DMS79 (cell line): ENCODE measurements at places on chromosomes 4 and X.

DNA sequence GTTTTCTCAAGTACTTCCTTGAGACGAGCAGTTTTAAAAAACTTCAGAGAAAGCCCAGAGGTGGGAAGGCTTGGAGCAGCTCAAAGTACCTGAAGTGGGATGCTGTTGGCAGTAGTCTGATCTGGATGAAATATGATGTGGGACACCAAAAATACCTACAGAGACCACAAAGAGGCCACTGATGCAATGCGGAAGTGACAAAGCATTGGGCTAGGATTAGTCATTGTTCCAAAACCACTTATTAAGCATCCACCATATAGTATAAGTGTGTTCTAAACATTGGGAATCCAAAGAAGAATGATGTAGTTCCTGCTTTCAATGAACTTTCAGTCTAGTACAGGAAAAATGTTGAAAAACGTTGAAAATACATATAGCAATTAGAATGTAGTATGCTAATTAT is 386.1 kb upstream of the CNKSR2 start:
- no peak for DNase-seq

DNA sequence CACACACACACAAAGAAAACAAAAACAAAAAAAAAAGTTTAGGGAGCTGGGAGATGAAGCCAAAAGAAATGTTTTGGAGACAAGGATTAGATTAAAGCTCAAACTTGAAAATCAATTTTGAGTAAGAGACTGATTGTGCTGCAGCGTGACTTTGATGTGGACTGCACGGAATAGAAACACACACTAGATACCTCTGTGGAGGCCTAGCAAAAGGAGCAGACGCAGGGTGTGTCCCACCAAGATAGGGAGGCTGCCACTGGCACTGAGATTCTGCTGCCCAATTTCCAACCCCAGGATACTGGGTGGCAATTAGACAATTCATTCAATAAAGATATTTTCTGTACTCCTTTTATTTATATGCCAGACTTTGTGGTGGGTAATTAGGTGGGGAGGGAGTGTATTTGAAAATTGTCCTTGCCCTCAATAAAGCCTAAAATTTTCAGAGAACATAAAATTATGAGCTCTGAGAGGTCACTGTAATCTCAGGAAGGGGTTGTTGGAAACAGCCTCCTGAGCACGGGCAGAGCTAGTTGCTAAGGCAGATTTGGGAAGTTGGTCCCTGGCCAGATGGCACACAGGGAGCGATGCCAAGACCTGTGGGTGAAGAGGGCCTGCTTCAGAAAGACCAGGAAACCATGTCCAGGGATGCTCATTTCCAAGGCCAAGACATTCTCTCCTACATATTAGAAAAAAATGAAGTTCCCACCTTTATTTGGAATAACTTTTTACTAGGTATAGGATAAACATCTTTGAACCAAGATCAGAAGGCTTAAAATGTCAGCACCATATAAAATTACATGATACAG is 1.9 kb upstream of the PPP3CA start:
- no peak for DNase-seq

DNA sequence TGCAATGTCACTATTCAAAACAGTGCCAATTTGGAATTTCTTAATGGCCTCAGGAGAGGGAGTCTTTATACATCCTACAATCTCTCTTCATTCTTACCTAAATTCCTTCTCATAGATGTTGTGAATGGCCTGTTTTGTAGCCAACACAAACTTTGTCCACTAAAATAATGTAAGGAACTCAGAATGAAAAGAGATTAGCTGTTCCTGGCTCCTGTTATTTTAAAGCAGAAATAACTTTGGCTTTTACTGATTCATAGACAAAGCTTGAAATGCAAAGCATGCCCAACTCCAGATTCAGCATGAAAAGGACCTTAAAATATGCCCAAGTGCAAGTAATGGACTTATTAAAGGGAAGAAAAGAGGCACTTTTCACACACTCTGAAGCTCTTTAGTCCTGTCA is 146.0 kb upstream of the GPC4 start:
- DNase-seq = no peak

- no peak for DNase-seq
Observed at GRCh38 chrX:20522420-20522819, 255.7 kb upstream of the RPS6KA3 start.

DNA sequence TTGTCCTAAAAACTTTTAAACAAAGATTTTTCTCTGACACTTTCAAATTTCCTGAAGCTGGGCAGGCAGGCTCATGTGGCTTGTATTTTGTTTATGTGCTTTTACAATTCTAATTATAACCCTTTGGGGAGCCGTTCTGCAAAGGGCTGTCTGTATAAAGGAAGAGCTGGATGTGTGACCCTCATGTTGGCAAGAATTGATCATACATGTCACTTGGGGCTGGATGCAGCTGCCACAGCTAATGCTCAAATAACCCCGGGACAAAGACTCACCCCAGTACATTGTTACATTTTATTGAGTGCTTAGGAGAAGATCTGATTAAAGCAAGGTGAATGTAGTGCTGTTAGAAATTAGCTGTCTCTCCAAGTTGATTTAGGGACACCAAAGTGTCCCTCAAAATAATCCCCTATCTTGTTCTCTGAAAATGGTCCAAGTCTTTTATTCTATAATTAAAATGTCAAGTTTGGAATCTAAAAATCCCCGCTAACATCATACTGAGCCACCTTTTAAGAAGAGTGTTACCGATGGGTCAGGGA is 13.0 kb upstream of the DAPP1 start:
- no peak for DNase-seq

DNA sequence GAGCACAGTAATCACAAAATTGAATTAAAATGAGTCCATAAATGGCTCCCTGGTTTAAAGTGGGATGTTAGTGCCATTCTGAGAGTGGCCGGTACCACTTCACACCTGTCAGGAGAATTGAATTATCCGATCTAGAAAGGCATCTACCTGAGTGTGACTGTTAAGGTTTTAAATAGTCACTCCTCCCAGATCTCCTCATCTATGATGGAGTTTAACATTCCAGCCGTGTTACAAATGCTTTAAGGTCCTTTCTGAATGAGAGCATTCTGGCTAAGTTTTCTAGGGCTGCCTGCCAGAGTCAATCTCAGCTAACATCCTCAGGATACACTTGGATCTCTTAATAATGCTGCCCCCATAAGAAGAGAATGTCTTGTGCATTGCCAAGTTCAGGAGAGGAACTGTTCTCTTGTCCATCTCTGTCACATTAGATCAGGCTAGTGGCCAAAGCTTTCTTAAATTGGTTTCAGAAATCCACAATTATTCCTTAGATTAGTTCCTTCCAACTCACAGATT is 231.1 kb downstream of the SLC39A8 start:
- DNase-seq = no peak

DNA sequence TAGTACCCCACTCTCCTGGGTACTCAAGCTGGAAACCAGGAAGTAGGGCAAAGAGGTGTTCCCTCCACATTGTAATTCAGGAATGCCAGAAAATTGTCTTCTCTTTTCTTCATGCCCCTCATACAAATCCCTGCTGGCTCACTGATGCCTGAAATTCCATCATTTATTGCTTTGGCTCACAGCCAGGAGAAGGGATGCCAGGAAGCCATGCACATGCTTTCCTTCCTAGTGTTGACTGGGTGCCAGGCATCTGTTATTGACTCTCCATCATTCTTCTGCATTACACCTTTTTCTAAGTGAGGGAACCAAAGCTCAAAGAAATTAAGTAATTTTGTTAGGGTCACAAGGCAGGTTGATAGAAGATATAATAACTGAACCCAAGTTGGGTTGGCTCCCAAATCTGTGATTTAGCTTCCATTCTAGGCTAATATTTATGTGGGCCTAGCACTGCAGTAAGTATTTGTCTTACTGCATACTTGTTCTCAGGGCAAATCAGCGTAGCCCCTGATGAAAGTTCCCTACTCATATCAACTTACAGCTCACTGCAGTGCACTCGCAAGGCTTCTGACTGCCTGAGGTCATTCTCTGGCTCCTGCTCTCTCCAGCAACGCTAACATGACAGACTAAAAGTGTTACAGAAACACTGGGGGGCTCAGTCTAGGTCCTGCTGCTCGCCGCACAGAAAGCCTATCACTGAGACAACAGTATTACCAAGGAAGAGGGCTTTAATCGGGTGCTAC is 89.0 kb downstream of the TRAPPC11 start:
- no peak for DNase-seq

GRCh38 chr4:5689065-5689464 is 19.3 kb downstream of the EVC2 start:
- DNase-seq = no peak

DNA sequence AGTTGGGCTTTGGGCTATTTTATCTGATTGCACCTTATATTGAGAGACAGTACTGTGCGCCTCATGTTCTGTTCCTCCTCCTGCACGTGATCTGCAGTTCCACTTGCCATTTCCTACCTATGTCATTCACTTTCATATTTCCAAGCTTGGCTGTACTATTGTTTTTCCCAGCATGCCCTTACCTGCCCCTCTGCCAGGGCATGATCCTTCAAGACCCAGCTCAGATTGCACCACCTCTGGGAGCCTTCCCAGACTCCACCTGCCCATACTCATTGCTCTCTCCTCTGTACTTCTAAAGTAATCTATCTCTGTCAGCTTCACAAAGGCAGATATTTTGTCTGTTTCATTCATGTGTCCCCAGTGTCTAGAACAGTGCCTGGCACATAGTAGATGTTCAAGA is 11.6 kb downstream of the SLC25A5 start:
- no peak for DNase-seq

DNA sequence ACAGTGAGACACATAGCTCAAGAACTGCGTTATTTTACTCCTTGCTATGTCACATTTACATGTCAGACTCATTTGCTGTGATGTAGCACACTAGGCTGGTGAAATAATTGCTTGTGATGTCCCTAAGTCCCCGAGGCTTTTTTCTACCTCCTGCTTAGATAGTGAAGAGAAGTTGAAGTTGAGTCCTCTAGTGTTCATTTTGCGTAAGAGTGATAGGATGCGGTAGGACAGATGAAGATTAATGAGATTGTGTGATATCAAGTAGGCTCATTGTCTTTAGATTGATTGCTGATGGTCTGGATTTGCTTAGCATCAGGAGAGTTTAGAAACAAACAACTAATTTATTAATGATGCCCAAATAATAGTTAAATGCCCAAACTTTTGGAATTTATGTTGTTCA is 173.6 kb upstream of the NUDT6 start:
- no peak for DNase-seq

GRCh38 chr4:170522427-170522970 is 432.7 kb upstream of the AADAT start:
- DNase-seq = no peak

DNA sequence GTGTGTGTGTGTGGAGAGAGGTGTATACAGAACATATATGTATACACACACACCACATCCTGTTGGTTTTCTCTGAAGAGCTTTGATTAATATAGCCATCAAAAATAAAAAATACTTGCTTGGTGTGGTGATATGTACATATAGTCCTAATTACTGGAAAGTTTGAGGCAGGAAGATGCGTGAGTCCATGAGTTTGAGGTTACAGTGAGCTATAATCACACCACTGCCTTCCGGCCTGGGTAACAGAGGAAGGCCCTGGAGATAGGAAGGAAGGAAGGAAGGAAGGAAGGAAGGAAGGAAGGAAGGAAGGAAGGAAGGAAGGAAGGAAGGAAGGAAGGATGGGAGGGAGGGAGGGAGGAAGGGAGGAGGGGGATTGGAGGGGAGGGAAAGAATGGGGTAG is 360.4 kb upstream of the CPEB2 start:
- DNase-seq = no peak

DNA sequence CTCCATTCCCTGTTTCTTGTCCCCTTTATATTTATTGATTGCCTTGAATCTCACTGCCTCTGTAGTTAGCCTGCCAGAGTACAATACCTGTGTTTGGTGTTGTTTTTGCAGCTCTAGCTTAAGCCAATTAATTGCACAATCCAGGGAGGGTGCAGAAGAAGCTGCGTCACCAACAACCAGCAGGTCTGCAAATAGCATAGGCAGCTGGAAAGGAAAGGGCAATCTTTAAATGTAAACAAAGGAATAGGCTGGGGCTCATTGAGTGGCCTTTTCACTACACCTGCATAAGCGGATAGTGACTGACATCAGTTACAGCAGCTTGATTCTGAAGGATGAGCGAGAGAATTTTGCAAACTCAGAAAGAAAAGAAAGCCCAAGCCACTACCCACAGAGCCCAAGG is 106.8 kb upstream of the RAI2 start:
- peak; percentile 20 for DNase-seq

DNA sequence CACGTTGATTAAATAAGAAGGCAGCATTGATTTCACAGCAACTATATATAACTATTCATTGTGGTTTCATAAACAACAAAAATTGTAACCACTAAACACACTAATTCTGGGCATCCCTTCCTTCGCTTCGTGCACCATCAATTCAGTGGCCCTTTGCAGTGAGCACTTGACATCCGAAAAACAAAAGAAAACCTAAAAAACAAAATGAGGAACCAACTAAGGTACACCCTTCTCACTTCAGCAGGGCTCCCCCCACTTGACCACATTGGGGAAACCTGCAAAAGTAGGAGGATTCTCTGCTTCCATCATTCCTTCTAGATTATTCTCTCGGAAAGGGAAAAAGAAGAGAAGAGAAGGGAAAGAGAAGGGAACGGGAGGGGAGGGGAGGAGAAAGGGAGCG is 28.3 kb downstream of the NBDY start:
- no peak for DNase-seq

- no peak for DNase-seq
Observed at GRCh38 chrX:311156-312129, 7.2 kb downstream of the GTPBP6 start.

GRCh38 chrX:149962859-149963757 is 24.8 kb upstream of the EOLA2 start:
- DNase-seq = peak; percentile 37

DNA sequence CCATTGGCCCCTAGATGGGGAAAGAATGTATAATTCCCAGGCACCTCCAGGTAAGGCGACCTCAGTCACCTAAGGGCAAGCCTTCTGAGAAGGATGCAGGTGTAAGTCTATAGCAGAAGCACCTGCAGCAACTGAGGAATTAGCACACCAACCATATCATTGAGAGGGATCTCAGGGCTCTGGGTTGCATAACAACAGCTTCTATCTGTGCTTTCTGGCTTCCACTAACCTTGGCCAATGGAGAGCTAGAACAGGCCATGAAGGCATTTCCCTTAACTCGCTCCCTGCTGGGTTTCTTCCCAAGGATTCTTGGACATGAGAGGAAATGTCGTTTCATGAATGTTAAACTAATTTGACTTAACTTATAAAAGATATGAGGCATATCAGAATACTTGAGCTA is 177.8 kb upstream of the GK2 start:
- no peak for DNase-seq

DNA sequence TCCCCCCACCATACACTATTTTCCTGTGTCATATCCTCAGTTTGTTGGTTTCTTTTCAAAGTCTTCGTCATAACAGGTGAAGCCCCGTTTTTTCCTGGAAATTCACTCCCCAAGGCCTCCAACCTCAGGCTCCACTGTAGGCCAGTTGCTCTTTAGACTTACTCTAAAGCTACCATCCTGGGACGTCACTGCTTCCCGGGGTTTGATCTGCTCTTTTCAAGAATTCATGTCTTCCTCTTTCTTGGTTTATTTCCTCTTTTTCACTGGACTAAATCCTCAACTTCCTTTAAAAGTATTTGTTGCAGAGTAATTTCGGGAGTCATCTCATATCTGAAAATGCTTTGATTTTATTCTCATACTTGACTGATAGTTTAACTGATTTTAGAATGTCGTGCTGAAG is 6.5 kb upstream of the SERTM2 start:
- DNase-seq = no peak

- no peak for DNase-seq
Observed at GRCh38 chr4:137467537-137467936, 64.8 kb downstream of the PCDH18 start.
